SW 1271 (cell line): ENCODE measurements at places on chromosomes 13 and 19.
A peak's percentile ranks its signal among the peaks of the same experiment; 100 is the strongest.

DNA sequence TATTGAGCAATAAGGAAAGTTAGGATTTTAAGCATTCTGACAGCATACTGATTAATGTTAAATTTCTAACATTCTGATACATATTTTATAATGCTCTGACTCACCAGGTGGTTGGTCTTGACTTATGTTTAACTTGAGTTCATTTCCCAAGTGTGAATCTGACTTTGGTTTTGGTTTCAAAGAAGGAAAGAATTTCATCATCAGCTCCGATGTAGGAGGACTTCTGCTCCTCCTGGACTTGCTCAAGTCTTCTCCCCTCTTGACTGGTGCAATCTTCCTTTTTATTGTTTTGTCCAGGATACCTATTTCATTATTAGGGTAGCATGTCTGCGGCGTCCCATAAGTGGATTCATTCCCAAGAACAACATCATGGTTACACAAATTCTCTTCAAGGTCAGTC is 141.3 kb downstream of the RNF17 start:
- no peak for DNase-seq

DNA sequence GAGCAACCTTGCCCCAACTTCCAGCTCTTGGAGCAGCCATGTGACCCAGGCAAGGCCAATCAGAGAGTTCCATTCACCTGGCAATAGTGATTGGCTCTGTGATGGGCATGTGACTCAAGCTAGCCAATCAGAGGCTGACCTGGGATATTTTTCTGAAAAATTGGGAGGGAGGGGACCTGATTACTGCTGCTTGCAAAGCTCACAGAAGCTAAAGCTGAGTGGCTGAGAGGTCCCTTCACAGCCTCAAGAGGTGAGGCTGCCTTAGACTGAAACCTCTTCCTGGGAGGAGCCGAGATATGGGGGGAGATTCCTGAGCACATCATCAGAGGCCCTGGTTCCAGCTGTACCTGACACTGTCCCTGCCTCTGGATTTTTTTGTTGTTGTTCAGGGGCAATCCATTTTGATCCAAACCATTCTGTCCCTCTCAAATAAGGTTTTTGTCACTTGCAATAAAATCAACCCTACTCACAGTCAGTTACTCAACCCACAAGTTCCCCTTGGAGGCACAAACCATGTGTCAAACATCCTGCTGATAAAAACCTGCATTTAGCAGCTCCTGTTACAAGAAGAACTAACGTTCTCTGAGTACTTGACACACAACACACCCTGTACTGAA is 4.8 kb downstream of the CIB3 start:
- DNase-seq, result no peak

GRCh38 chr13:83895994-83896580 is 13.8 kb upstream of the SLITRK1 start:
- DNase-seq, result peak; percentile 24

DNA sequence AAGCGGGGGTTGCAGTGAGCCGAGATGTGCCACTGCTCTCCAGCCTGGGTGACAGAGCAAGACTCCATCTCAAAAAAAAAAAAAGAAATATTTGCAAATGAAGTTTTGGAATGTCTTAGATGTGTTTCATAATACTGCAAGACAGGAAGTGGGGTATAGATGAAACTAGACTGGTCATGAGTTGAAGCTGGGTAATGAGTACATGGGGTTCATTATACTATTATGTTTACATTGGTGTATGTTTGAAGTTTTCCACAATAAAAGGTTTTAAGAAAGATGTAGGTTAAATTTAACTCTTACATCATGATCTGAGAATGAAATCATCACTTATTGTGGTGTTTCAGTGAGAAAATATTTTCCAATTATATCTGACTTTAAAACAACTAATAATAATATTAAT is 19.0 kb downstream of the FNDC3A start:
- no peak for DNase-seq

GRCh38 chr13:87923753-87924152 is 252.6 kb downstream of the SLITRK5 start:
- no peak for DNase-seq
